IPS DF 6.9 (cell line): ENCODE measurements at places on chromosomes 1 and 21.

DNA sequence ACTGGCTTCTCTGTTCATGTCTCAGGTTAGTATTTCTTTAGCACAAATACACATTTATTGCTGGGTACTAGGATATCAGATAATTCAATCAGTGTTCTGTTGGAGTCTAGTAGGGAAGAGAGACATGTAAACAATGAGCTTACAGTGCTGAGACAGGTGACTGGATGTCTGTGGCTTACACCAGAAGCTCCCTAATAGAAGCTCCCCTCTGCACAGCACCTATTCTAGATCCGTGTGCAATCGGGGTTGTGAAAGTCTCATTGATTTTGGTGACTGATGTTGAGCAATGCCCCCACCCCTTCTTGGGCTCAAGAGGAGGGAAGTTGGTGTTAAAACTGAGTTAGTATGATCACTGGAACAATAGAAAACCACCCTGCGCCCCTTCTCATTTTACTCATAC lies 279.2 kb downstream of the RPS6KC1 start:
- DNase-seq, result no peak

DNA sequence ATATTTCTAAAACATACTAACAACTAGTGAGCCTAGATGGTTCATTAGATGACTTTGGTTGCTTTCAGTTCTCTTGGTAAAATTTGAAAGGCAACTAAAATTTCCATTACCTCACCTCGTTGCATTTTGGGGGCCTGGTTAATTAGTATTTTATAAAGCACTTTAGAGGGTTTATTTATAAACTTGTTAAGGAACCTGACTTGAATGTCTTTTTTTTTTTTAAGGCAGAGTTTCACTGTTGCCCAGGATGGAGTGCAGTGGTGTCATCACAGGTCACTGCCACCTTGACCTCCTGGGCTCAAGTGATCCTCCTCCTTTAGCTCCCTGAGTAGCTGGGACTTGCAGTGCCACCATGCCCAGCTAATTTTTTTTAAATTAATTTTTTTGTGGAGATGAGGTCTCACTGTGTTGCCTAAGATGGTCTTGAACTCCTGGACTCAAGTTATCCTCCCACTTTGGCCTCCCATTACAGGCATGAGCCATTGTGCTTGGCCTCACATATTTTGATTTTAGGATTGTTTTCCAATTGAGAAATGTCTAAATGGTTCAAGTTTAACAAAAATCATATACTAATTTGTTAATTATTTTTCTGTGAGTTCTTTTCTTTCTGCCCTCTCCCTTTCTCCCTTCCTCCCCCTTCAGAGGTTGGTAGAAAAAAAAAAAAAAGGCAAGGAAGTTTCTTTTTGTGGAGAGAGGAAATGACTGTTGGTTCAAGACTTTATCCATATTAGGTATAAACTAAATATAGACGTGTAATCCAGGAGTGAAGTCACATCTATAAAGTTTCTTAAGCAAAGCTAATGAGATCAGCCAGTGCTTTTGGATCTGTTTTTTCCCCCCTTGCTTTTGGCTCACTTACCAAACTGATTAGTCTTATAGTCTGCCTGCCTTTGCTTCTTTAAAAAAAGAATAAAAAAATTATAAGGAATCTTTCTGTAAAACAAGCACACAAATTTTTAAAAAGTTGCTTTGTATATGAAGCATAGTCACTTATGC lies 24.7 kb downstream of the CLIC4 start:
- DNase-seq, result no peak

DNA sequence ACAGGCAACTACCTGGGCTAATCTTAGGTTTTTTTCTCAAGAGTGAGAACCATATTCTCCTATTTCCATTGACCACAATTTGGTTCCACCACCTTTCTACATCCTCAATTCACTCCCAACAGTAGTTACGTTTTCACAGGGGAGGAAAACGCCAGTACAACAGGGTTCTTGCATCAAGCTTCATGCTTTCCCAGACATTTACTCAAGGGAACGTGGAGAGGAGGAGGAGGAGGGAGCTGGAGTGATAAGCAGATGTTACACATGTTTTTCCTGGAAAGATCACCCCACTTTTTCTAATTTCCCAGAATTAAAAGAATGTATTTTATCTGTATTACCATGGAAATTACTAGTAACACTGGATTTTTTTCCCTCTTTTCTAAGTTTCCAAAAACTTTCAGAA lies 58.3 kb downstream of the RGS5 start:
- no peak for DNase-seq

GRCh38 chr1:231940701-231941100 lies 314.1 kb downstream of the DISC1 start:
- DNase-seq, result no peak

- DNase-seq, result no peak
These were observed 28.2 kb upstream of the CTSK start for GRCh38 chr1:150836129-150836773.

- DNase-seq, result no peak
These were observed 332.4 kb upstream of the ZP4 start for GRCh38 chr1:238223076-238223640.

DNA sequence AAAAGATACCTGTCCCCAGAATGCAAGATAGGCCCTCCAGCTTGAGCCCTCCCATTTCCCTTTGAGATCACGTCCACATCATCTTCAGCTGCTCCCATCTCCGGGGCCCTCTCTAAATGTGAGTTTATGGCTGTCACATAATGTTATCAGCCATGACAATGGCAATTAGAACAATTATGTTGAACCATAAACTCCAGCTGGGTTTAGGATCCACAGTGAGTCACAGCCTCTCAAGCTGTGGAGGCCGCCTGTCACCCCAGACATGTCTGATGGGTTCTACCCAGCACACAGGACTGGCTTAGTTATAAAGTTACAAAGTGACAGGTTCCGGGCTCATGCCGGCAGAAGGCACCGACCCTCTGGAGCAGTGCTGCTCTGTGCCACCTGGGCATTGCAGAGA lies 597.3 kb downstream of the PTPRU start:
- no peak for DNase-seq

- DNase-seq, result no peak
These were observed 2.5 kb upstream of the JUN start for GRCh38 chr1:58786184-58786926.

DNA sequence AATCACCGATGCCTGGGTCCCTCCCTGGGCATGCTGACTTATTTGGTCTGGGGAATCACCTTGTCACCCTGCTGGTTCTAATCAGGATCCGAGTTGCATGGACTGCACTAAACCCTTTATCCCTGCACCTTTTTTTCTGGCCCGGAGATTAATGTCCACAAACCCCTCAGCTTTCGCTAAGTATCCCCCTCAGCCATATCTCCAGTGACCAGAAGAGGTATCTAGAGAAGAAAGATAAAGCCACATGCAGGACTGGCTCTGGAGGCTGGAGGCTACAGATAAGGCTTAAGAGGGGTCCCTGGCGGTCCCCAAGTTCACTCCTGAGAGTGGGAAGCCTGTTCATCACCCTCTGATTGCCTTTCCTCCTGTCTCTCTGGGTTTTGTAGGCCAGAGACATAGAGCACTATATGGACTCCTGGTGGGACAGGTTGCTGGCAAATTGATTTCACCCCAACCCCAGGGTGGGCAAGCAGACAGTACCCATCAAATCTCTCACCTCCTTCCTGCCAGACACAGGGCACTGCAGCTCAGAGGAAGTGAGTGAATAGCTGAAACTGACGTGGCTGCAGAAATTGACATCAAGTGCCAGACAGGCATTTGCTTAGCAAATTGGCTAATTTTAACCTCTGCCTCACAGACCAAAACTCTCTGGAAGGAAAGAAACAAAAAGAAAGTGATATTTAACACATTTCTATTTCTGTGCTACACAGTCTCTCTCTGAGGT lies 38.8 kb downstream of the HMGB4 start:
- DNase-seq, result no peak

- no peak for DNase-seq
These were observed 150.6 kb downstream of the NOS1AP start for GRCh38 chr1:162220009-162220539.

- no peak for DNase-seq
These were observed 3.5 kb downstream of the MARCKSL1 start for GRCh38 chr1:32332290-32333079.

DNA sequence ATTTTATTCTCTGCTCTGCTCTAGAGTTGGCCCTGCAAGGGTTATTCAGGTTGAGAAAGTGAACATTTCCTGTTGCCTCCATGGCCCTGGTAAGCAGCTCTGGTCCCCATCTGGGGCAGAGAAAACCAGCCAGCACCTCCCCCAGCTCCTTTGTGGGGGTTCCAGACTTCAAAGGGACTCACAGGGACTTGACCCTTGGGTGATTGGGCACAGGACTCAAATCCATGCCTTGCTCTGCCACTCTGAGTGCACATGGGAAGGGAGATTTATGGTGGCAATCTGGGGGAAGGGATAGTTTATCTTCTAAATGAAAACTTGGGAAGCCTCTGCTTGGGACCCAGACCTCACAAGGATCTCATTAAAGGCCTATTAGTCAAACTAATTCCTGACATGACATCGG lies 212.8 kb downstream of the FOXD2 start:
- DNase-seq, result no peak

DNA sequence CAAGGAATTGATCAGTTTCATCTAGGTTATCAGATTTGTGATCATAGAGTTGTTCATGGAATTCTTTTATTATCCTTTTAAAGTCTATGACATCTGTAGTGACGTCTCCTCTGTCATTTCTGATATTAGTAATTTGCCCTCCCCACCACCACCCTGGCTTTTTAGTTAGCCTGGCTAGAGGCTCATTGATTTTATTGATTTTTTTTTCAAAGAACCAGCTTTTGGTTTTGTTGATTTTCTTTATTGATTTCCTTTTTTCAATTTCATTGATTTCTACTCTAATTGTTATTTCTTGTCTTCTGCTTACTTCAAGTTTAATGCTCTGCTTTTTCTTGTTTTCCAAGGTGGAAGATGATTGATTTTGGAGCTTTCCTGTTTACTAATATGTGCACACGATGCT lies 23.3 kb upstream of the TBX19 start:
- DNase-seq, result no peak

DNA sequence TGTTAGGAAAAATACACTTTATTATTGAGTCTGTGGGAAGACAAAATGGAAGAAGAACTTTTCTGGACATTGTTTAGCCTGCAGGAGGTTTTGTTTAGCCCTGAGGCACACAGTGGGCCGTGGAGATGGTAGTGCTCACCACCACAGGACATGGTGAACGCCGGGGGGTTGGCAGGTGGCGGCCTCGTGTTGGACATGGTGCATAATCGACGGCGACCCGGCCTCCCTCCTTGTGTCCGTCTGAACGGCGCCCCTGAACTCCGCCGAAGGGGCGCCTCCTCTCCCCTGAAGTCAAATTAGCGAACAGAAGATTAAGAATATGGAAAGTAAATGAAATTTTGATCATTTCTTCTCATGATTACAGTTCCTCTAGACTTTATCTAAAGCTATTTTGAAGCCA lies 126.4 kb downstream of the PCBP3 start:
- DNase-seq, result no peak

- no peak for DNase-seq
These were observed 4.8 kb downstream of the TTLL7 start for GRCh38 chr1:83994111-83994510.
